Activated CD4-positive, alpha-beta memory T cell treated with anti-CD3 and anti-CD28 coated beads, Interleukin-2, amount 10 ng/mL, durations not matched to agents 7 days and 5 days (primary cell): ENCODE measurements at places on chromosomes 1 and 21.

DNA sequence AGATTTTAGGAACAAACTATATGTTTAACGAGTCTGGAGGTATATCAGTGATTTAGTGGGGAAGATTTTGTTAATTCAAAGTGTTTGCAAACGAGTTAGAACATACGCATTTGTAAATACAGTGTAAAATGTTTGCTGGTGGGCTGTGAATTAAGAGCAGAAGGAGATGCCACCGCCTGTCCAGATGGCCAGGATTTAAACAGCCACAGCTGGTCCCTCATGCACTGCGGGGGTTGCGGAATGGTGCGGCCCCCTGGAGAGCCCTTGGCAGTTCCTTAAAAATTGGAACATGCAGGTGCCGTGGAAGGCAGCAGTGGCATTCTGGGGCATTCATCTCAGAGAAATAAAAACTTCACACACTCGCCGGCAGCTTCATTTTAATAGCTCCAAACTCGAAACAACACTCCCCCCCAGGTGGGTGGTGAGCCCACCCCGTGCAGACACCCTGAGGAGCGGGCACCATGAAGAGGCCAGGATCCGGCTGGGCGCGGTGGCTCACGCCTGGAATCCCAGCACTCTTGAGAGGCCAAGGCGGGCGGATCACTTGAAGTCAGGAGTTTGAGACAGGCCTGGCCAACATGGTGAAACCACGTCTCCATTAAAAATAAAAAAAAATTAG is 3.5 kb upstream of the C1orf159 start:
- DNase-seq: no peak

- DNase-seq: no peak
These were observed 304 bp upstream of the GNG12 start for GRCh38 chr1:67833602-67833940.

GRCh38 chr1:49333906-49334305 is 557.2 kb upstream of the BEND5 start:
- no peak for DNase-seq

- DNase-seq: no peak
These were observed 18.2 kb upstream of the IFI6 start for GRCh38 chr1:27690183-27690582.
